ENCODE measurements at places on chromosomes 6 and 20. TPM values are rescaled to one million over a fixed set of nuclear protein-coding genes. Genes with fewer than 3 reads are reported as not detected.
A peak's percentile ranks its signal among the peaks of the same experiment; 100 is the strongest.

GRCh38 chr20:41587523-41587922, 30.7 kb downstream of the CHD6 start:
- no peak for DNase-seq

DNA sequence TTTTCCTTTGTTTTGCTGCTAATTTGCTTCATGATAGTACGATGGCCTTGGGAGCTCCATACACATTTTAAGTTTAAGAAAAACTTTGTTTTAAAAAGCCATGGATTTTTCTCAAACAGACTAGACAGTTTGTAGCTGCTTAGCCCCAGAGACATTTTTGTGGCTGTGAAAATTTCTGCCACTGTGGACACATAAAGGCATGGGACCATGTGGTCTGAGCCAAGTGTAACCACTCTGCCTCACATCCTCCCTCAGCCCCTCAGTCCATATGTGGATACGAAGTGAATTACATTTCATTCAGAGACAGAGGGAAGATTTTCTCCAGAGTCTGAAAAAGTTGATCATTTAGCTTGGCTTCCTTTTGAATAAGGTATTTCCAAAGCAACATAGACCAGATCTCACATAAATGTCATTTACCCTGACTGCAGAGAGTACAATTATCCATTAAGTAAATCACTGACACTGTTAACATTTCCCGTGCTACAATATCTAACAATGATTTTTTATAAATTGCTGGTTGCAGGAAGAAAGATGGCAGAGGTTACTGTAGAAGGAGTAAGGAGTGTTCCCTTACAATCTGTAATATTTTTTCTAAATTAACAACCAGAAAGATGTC, 87.4 kb downstream of the GJA1 start:
- DNase-seq: peak; percentile 67

DNA sequence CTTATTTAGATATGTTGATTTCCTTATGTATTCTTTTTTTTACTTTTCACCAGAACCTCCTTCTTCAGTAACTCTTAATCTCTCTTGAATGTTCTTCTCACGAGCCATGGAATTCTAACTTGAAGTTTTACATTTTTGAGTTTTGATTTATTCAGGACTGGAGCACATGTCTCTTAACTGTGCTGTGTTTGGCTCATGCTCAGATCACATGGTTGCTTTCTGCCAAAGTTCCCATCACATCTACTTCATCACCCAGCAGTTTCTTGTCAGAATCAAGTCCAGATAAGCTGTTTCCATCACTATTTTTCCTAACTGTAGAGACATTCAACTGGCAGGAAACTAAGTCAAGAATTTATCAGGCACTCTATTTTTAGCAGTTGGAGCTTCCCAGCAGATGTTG, 31.7 kb downstream of the SLC35A1 start:
- DNase-seq: no peak

- no peak for DNase-seq
These were observed 36.4 kb upstream of the NELFCD start for GRCh38 chr20:58944610-58945009.

DNA sequence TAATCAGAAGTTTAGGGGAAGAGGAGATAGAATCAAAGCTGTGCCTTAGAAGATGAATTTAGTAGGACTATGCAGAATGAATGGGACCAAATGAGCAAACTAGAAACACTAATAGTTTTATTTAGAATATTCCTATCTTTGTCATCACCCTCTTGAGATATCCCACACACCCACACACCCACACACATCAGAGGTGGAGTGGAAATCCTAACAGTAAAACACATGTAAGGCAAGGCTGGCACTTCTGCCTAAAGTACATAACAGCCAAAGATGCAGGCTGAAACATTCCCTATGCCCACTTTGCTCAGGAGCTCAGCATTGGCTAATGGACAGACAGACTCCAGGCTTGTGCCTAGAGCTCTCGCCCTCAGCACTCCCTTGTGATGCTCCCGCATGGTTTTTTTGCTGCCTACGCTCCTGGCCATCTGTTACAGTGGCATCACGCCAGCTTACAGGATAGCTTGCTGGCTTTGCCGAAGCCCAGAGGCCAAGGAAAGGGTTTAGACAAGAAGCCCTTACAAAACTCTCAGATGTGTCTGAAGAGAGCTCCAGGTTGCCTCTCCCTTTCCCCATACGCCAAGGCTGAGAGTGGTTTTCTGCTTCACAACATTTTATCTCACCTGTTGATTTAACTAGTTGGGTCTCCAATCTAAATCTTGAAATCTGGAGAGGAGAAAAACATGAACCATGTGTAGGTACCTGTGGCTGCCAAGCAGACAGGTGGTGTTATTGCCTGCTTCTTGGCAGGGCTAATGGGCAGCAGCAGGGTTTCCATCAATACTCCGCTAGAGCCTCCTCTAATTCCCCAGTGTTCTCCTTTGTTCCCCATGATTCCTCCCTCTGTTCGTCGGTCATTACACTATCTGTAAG, 282.6 kb upstream of the ID4 start:
- peak; percentile 20 for DNase-seq

DNA sequence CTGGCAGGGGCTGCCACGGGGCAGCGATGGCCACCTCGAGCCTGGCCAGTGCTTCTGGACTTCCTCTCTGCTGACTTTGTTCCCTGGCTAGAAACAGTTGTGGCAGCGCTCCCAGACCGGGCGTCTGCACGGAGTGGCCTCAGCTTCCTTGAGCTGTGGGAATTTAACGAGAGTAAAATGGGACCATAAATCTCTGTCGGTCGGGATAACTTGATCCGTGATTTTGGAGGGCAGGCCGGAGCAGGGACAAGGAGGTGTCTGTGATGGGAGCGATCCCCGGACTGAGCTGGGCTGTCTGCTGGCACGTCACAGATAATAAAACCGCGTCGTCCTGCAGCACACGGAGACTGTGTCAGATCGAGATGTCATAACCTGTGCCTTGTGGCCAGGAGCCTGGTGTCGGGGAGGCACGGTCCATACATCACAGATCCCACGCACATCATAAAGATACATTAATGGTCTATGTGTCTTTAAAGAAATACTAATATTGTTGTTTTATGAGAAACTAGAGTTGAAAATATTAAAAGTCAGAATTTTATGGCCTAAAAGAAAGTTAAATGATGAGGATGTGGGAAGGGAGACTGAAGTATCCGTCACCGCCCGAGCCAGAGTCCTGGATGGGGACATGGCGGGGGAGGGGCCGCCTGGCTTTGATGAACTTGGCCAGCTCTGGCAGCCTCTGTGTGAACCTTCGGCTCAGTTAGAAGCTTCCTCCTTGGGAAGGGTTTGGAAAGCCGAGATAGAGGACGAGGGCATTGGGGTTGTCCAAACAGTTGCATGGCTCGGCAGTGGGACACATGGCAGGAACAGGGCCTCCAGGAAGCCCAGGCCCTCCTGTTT, 6.5 kb upstream of the RBBP8NL start:
- no peak for DNase-seq

DNA sequence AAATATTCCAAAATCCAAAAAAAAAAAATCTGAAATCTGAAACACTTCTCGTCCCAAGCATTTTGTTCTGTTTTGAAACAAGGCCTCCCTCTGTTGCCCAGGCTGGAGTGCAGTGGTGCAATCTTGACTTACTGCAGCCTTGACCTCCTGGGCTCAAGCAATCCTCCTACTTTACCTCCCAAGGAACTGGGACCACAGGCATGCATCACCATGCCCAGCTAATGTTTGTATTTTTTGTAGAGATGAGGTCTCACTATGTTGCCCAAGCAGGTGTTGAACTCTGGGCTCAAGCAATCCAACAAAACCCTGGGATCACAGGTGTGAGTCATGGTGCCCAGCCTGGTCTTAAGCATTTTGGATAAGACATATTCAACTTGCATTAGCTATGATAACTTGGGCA, 13.6 kb downstream of the SESN1 start:
- no peak for DNase-seq

- DNase-seq: no peak
These were observed 68.9 kb downstream of the FAM217A start for GRCh38 chr6:4010048-4010447.

GRCh38 chr6:15378866-15379265, 133.0 kb downstream of the JARID2 start:
- no peak for DNase-seq

- no peak for DNase-seq
These were observed 19.5 kb downstream of the DIDO1 start for GRCh38 chr20:62906647-62907375.

DNA sequence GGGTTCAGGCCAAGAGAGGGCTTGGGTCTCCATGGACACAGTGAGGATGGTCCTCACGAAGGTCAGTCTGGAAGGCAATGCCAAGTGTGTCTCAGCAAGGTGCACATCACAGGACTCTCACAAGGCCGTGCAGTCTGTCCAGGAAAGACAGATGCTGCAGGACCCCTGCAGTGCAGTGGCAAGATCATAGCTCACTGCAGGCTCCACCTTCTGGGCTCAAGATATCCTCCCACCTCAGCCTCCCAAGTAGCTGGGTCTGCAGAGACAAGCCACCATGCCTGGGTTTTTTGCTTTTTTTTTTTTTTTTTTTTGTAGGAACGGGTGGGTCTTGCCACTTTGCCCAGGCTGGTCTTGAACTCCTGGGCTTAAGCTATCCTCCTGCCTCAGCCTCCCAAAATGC, 26.4 kb downstream of the ZMYND8 start:
- no peak for DNase-seq

Gene TENT5A
- total RNA-seq: 11.5 TPM

Gene SYCP2
- 1.7 TPM for total RNA-seq

Gene LTB
- not detected for total RNA-seq

Gene COL12A1
- 6.6 TPM for total RNA-seq

Gene MEP1A
- total RNA-seq: not detected

Gene PLN
- total RNA-seq: not detected

Gene SNRNP48
- 15.5 TPM for total RNA-seq

Gene LHFPL5
- total RNA-seq: not detected

Gene IP6K3
- total RNA-seq: not detected
